ENCODE measurements at places on chromosomes 11 and 22.

GRCh38 chr11:706957-707816 is 1.2 kb downstream of the EPS8L2 start:
- no peak for DNase-seq

GRCh38 chr11:26953770-26954392 is 40.0 kb upstream of the FIBIN start:
- DNase-seq = no peak

- DNase-seq = no peak
Measured at GRCh38 chr22:22836635-22837034, 51.0 kb upstream of the IGLL5 start.

DNA sequence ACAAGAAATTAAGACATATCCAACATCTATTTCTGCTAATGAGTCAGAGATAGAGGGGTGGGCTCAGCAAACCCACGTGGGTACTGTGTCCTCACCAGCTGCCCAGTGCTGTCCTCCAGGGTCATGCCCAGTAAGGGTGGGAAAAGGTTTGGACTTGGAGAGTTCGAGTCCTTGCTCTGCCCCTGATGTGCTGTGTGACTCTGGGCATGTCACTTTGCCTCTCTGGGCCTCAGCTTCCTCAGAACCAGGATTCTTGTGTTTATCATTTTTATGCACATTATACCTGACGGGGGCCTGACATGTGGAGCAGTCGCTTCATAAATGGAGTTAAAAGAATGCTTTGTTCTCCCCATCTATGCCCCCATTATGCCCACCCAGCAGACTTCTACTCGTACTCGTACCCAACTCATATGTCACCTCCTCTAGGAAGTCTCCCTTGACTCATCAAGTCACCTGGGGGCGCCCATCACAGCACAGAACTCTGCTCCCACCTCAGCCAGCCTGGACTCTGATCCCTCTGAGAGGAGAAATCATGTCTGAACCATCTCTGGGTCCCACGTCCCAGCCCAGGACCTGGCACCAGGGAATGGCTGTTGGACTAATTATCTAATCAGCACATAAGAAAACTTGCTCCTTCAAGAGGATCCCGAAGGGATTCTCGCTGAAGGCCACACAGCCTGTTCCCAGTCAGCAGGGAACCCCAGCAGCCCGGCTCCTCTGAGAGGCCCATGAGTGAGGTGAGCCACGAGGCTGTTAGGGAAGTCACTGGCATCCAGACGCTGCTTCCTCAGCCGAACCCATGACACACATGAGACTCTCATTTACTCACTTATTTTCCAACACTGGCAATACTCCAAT is 38.7 kb upstream of the TSKU start:
- no peak for DNase-seq

- DNase-seq = no peak
Measured at GRCh38 chr22:27984723-27985122, 65.7 kb upstream of the PITPNB start.

DNA sequence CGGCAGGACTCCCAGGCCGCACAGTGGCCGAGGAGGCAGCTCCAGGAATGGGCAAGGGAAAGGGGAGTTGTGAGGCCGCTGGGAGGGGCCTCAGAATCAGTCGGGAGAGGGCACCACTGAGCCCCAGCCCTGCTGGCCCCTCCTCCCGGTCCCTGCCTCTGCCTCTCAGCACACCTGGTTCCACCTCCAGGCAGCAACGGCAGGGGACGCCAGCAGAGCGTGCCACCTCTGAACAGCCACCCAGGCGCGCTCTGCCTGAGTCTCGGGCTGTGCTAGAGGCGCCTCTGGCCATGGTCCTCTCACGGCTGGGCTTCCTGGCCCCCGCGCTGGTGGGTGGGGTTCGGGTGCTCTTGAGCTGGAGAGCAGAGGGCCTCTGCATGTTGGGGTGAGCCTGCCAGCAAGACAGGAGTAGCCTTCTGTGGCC is 33.0 kb downstream of the MOB2 start:
- DNase-seq = peak; percentile 81

DNA sequence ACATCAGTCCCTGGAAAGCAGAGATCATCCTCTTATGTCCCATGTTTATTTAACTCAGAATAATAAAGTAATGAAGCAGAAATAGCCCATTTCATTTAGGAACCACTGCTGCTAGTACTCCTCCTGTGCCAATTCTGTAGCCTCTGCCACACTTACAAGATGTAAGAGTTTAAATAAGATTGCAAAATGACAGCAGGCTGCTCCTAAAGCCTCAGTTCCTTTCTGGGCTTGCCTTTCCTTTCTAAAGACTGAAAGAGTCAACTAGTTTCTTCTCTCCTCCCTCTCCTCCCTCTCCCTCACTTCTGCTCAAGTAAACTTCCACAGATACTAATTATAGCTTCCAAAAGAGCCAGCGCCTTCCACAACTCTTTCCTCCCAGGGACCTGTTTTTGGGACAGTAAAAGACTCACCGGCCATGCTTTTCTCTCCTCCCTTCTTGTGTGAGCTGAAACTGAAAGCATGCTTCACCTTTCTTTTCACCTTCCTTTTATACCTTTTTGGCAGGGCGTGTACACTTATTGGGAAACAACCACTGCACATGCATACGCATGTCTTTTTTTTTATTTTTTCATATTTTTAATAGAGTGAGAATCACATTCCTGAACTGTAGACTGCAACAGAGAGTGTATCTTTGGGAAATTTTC is 26.1 kb upstream of the CARD16 start:
- no peak for DNase-seq

DNA sequence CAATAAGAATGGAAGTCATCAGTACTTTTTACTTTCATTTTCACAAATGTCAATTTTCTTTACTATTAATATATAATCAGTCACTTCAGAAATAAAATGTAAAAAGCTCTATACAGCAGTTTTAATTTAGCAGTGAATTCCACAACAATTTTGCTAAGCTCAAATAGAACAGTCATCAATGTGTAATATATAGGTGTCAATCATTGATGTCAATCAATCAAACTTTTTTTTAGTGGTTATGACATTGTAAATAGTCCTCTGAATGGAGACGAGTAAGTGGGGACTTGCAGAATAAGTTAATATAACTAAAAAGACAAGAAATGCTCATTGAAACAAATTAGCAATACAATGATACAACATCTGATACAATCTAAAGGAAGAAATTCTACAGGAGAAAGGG is 327.4 kb downstream of the GUCY1A2 start:
- DNase-seq = no peak

DNA sequence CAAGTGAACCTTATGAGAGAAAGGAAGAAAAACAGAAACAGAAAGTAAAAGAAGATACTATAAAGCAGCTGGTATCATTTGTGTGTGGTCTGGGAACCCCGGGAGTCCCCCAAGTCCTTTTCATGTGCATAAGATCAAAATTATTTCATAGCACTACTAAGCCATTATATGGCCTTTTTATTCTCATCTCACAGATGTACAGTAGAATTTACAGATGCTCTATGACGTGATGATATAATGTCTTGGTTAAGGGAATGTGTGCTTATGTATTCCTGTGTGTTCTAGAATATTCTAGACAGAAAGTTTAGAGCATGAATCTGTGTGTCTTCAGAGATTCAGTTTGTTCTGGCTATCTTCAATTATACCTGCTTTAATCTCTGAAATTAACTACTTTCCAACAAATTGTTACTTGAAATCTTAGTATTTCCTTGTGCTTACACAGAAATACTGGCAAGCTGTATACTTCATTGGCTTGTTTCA is 8.6 kb upstream of the TPP1 start:
- DNase-seq = no peak

- no peak for DNase-seq
Measured at GRCh38 chr11:58561394-58562098, 14.1 kb downstream of the LPXN start.

- DNase-seq = peak; percentile 25
Measured at GRCh38 chr11:12110714-12111548, 541 bp downstream of the MICAL2 start.

GRCh38 chr11:95435628-95436353 is 204.8 kb upstream of the SESN3 start:
- no peak for DNase-seq

GRCh38 chr11:67483831-67484665 is 1.2 kb downstream of the AIP start:
- no peak for DNase-seq

DNA sequence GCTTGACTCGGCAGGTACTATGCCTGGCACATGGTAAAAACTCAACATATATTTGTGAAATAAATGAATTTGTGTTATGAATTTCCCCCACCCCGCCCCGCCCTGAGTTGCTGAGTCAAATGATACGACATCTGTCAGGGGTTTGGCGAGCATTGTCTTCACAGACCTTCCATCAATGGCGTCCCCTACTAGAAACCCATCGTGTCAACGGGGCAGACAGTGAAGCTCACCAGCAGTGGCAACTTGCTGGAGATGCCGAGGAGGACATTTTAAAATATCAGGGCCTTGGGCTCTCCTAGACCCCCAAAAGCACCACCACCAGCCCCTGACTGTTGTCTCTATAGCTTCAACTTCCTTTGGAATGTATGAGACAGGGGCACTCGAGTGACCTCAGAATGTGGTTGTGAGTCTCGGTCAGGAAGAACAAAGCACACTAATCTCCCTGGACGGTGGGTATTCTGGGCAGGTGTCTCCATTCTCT is 761 bp upstream of the NXF1 start:
- DNase-seq = no peak

GRCh38 chr11:134958336-134958640 is 546.2 kb upstream of the B3GAT1 start:
- no peak for DNase-seq

DNA sequence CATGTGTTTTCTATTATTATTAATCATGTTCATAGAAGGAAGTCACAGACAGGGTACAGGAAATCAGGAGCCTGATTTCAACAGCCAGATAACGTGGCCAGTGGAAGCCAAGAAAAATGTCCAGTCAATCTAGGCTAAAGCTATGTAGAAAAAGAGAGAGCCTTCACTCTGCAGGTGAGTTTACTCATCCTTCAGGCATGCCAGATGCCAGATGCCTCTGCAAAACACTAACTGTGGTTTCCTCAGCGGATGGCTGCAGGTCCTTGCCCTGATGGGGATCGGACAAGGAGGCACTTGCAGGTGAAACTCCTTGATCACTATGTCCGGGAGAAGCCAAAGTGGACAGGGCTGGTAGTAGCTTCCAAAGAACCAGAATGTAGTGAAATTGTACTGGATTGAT is 962.3 kb upstream of the RAG2 start:
- DNase-seq = no peak

DNA sequence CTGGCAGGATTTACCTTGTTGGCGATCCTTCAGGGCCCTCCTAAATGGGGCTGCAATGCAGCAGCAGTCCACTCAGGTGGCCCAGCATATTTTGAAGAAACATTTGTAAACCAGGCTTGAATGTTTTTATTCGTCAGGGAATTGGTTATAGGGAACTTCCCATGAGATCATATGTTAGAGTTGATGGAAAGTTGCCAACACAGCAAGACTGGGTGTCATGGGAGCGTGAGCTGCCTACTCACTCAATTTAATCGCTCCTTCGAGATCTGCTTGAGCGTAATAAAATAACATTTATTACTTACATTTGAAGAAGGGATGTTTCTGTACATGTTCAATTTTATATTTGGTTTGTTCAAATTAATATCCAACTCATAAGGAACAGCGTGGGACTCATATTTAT is 19.4 kb downstream of the OR2AT4 start:
- DNase-seq = no peak

DNA sequence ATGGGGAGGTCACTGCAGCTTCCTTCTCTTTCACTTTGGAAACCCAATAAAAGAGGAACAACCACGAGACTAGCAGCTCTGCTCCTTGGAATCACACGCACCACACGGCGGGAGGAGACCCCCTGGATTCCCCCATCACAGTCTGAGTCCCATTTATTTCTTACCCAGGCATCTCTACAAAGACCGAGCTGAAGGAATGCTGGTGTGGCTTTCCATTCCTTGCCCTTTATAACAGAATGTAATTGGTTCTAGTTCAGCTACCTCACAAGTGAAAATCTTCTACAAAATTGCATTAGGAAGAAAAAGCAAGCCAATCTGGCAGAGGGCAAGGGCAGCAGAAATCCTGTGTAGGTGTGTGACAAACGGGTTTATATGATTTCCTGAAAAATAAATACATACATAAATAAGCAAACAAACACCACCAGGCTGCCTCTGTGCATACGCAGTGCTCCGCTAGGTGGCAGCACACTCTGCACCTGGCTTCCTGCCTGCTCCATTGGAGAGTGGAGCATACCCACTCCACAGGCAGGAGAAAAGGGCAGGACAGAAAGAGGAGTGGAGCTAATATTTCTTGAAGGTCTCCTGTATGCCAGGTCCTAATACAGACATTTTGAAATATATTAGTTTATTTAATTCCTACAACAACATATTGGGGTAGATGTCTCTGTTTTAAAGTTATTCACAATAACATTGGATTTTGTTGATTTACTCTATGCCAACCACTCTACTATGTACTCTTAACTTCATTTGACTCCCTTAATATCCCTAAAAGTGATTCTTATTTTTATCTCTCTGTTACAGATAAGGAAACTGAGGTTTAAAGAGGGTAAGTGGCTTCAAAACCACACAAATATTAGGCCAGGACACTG is 673.1 kb downstream of the KCNA4 start:
- DNase-seq = no peak

GRCh38 chr11:31664129-31664528 is 147.0 kb downstream of the PAX6 start:
- no peak for DNase-seq

- DNase-seq = no peak
Measured at GRCh38 chr11:95792200-95792599, 1.9 kb downstream of the CEP57 start.

- DNase-seq = no peak
Measured at GRCh38 chr11:57307666-57308270, 17.0 kb downstream of the TNKS1BP1 start.

GRCh38 chr11:27735281-27735680 is 35.0 kb upstream of the BDNF start:
- no peak for DNase-seq

DNA sequence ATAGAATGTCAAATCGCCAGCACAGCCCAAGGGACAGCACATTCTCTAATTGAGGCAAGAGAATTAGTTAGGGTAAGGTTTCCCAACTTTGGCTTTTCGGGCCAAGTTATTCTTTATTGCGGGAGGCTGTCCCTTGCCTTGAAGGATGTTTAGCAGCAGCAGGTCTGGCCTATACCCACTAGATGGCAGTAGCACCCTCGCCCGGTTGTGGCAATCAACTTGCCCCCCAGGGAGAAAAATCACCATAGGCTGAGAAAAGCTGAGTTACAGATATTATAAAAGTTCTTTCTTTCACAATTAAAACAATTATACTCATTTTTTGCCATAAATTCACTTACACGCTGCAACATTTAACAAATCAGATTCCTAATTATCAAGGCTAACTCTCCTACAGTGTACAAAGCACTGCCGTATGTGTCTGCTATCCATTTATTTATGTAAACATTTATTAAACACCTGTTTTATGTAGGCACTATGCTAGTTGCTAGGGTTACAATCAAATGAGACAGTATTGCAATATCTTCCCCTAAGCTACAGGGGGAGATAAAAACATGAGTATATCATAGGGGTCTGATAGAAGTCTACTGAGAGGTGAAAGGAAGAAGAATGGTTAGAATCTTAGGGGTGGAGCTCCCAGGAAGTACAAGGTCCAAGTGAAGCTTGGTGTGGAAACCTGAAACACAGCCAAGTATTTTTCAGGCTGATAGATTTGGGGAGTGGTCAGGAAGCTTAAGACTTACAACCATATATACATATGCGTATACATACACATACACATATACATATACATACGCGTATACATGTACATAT is 452.3 kb downstream of the RAB38 start:
- no peak for DNase-seq

- DNase-seq = no peak
Measured at GRCh38 chr11:98411777-98412176, 609.0 kb upstream of the CNTN5 start.

GRCh38 chr11:108307751-108308150 is 84.9 kb downstream of the ATM start:
- DNase-seq = no peak

GRCh38 chr11:91700854-91701253 is 523.8 kb upstream of the FAT3 start:
- DNase-seq = no peak

Measured in GM12892 (cell line).